ENCODE measurements at places on chromosomes 5 and 9. TPM values are rescaled to one million over a fixed set of nuclear protein-coding genes. Genes with fewer than 3 reads are reported as not detected.

GRCh38 chr5:10251405-10251804 is 1.3 kb downstream of the CCT5 start:
- no peak for DNase-seq

DNA sequence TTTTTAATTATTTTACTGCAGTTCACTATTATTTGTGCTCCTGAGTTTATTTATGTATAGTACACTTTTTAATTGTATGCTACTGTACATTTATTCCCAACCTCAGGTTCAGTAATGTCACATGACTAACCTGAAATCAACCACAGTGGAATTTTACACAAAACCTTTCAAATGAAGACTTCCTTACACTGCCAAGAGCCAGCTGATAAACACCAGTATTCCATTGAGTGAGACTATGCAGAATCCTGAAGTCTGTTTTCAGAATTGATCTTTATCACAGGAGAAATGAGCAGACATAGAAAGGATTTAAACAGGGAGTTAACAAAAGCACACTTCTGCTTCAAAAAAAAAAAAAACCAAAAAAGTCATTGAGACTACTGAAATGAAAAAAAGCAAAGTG is 219.5 kb downstream of the PRR16 start:
- DNase-seq: no peak

DNA sequence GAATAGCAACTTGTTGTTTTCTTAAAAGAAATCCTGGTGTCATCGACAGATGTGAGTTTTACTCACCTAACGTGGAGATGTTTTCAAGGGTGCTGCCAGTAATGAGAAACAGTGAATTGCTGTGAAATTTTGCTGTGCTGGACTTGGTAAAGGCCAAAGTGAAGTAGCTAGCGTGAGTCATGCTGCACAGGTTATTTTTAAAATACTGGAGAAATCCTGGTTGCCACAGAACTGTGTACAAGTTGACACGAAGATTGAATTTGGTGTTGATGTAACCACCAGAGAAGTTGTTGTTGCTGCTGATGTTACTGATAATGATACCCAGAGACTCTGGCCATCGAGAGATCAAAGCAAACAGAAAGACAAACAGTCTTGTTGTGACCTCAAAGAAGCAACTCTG is 187.9 kb upstream of the NFIL3 start:
- no peak for DNase-seq

GRCh38 chr9:116103976-116104820 is 49.4 kb upstream of the PAPPA start:
- no peak for DNase-seq

- no peak for DNase-seq
These were observed 129.1 kb upstream of the FBN2 start for GRCh38 chr5:128667152-128667551.

DNA sequence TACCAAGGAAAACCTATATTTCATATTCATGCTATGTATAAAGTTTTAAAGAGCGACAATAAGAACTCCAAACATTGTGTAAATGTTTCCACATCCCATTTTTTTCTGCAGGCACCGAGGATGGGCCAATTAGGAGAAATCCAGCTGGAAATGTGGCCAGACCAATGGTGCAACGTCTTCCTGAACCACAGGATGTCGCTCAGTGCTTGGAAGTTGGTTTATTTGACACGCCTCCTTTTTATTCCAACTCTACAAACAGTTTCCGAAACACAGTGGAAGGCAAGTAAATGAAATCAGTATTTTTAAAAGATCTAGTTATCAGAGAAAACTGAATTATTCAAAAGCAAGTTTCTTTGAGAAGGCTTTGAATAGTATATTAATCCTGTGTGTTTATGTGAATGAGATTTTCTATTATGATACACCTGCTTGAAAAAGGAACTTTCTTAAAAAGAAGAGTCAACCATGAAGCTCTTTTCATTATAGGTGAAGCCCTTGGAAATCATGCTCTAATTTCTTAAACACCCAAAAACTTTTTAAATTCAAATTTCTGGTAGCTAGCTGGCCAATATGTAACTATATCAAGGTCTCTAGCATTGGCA is 9.1 kb downstream of the TYRP1 start:
- peak; percentile 16 for DNase-seq

GRCh38 chr9:123834218-123834888 is 95.6 kb downstream of the DENND1A start:
- DNase-seq: no peak

DNA sequence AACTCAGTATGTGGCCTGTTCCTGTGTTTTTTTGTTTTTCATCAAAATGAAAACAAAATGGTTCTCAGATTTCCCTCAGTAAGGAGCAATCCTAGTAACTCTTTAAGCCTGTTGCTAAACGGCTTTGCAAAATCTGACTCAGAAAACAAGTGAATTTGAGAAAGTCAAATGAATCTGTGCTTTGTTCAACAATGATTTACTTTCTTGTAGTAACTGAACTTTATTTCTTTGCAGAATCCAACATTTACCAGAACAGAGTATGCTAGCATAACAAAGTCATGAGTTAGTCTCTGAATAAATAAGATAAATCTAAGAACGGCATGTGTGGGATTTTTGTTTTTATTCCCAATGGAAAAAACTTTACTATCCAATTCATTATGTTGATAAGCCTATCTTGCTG is 93.8 kb downstream of the OXCT1 start:
- DNase-seq: no peak

DNA sequence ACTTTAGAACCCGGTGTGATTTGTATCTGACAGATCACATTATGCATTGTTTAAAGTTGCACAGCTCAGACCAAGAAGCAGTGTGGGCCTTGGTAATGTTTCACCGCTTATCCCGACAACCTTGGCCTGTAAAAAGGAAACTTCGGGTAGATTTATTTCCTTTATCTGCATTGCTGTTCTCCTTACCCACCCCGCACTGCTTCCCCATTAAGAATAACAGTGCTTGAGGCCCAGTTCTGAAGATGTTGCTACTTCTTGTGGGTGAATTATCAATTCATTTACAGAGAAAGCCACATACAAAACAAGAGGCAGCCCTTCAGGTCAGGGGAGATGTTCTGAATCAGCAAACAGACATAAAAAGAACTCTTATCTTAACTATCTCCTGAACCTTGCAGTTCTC is 8.4 kb downstream of the SMARCA2 start:
- DNase-seq: no peak

- DNase-seq: no peak
These were observed 79.8 kb downstream of the TNC start for GRCh38 chr9:115038178-115038577.

DNA sequence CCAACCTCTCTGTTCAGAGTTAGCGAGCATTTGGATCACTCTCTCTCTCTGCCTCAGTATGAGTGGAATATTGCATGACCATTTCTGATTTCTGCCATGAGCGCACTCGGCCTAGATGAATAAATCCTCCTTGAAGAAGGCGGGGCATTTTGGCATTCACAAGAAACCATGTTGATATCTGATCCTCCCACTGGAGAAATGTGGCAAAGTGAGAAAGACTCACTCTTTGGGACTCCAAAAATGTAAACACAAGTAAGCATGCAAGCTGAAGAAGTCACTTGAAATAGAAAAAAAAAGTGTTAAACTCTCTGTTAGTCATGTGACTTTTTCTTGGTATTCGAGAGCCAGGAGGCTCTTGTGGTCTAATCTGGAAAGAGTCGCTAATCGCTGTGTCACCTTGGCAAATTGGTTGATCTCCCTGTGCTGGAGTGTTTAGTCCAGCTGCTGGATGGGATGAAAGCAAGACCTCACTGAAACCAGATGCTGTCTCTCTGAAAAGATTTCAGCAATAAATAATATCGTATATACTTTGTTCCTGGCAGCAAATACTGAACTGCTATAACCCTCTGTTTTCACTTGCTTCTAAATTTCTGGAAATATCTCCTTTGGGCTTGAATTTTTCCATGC is 95.5 kb downstream of the GHR start:
- DNase-seq: no peak

DNA sequence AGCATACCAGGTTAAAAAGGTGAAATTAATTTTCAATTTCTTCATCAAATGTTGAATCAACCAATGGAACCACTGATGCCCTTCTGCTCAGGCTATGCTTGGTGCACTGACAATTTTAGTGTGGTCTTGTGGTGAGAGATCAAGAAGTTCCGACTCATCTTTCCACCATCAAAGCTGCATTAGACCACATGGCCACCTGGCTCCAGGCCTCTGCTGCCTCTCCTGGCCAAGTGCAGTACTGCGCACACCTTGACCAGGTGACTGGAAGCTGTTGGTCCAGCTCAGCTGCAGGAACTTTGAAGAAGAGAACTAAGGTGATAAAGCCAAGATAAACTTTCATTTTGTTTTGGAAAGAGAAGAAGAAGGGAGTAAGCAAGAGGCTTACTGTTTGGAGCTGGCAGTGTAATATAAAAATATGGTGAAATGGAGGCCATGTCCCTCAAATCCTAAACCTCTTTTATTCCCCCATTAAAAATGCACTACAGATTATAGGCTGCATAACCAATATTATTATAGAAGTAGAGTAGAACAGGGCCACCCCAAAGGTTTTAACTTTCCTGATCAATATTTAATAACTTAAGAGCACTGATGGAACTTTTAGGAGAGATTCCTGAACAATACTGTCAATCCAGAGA is 315.5 kb upstream of the C9orf72 start:
- no peak for DNase-seq

- no peak for DNase-seq
These were observed 9.6 kb upstream of the NME5 start for GRCh38 chr5:138148811-138149210.

DNA sequence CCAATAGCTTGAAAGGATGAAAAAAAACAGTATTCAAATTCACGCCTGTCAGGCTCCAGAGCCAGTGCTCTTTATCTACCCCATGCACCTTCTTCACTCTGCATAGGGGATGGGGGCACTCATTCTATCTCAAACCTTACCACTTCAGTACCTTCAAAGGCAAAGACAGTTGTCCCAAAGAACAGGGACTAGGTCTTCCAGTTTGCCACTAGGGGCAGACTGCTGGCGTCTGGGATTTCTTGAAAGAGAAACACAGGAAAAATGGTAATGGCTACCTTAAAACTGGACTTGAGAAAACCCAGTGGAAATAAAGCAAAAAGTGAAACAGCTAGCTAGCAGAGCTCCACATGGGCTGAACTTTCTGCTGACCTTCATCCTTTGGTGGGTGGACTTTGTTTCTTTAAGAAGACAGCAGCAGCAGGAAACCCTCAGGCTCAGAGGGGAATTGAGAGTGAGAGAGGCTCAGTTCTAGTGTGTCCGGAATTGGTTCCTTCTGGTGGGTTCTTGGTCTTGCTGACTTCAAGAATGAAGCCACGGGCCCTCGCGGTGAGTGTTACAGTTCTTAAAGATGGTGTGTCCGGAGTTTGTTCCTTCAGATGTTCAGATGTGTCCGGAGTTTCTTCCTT is 41.0 kb upstream of the SLC36A1 start:
- no peak for DNase-seq

- no peak for DNase-seq
These were observed 7.0 kb upstream of the EBF1 start for GRCh38 chr5:159106569-159107282.

DNA sequence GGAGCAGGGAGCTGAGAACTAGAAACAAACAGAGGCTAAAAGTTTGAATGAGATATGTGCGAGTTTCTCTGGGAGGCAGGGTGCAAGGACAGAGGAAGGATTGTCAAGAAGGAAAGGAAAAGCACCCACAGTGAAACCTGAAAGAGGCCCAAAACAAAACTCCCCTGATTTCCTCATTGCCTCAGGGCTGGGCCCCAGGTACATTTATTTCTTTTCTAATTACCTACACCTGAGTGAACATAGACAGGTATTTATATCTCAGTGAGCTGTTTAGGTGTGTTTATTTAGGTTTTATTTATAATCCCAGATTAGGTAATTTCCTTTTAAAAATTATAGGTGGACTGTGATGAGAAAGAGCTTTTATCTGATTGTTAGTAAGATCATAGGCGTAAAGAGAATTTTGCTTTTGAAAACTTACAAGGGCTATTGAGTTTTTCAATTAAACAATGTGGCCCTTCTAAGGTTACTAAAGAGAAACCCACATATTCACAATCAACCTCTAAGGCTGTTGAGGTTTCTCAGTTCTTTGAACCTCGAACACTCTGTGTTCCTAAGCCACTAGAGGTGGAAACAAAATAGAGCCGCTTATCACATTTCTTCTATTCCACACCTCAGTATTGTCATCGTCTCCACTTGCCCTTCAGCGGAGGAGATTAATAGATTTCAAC is 344.8 kb downstream of the ZNF608 start:
- DNase-seq: no peak

- DNase-seq: no peak
These were observed 32.9 kb downstream of the TSPAN17 start for GRCh38 chr5:176680226-176680563.

GRCh38 chr5:72951671-72952468 is 4.0 kb upstream of the FCHO2 start:
- peak; percentile 40 for DNase-seq

GRCh38 chr5:125717209-125717608 is 706.0 kb upstream of the GRAMD2B start:
- no peak for DNase-seq

- DNase-seq: no peak
These were observed 21.4 kb upstream of the JAKMIP2 start for GRCh38 chr5:147803926-147804325.

- DNase-seq: no peak
These were observed 89.7 kb downstream of the DAP start for GRCh38 chr5:10671041-10672008.

DNA sequence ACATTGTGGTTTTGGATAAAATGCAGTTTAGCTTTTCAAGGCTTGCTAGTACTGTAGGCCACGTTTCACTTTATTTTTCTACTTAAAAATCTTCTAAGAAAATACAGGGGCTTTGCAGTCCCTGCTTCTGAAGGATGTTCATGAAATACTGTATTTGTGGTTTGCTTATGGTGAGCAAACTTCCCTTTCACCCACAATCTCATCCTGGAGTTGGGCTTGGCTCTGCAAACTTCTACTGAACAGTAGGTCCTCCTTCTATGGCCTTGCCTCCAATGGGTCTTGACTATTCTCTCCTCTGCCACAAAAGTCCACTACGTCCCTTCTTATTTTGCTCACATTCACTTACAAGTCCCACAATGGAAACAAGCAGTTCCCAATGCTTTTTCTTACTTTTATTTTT is 502.7 kb upstream of the KLF4 start:
- DNase-seq: no peak

- no peak for DNase-seq
These were observed 97.3 kb downstream of the OXCT1 start for GRCh38 chr5:41772785-41773442.

Gene TYRP1
- total RNA-seq: not detected

Gene TBCA
- total RNA-seq: 180 TPM

Gene AGXT2
- not detected for total RNA-seq

Gene FOXD4
- 0.51 TPM for total RNA-seq

Gene PCDHAC2
- total RNA-seq: 6.8 TPM

Gene MARCOL
- not detected for total RNA-seq

Gene SEMA6A
- total RNA-seq: 12.8 TPM

Gene PCA3
- 0.14 TPM for total RNA-seq

Gene ADAM19
- total RNA-seq: 1.9 TPM

Gene SPATA31E1
- total RNA-seq: not detected

Gene LRRC19
- not detected for total RNA-seq

Gene ACSL6
- 0.23 TPM for total RNA-seq

Gene RFESD
- total RNA-seq: 4.0 TPM

Gene COL5A1
- total RNA-seq: 36.0 TPM

Gene DYNC2I2
- total RNA-seq: 80.1 TPM

Measured in prostate gland (tissue), 2 donors.